ENCODE measurements at places on chromosomes 5 and 9.

DNA sequence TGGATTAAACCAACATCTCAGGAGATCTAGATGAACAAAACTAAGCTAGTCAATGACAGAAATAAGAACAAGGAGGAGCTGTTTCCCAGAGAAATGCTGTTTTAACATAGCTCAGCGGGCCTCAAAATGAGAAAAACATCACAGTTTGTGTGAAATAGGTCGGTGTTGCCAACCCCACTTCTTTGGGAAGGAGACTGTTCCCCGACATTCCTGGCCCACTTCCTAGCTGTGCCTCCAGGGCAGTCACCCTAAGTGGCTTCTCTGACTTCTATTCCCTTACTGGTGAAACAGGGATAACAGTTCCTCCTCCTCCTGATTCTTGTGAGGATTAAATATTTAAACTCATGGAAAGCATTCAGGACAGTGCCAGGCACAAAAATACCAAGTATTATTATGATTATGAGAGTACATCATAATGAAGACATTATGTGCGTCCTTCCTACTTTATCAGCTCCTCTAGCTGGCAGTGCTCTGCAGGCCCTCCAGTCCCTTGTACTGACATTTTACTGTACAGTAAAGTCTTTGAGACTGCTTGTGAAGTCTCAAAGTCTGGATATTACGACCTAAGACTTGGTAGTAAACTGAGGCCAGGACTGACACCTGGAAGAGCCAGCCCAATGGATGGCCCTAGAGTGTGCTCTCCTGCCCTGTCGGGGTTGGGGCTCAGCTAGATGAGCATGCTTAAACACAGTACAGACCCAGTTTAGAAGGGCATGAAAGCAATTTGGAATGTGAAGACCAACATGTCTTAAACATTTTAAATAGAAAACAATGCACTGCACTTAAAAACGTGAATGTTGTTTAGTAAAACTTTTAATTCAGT lies 7.3 kb downstream of the ISCA1 start:
- DNase-seq, result no peak

GRCh38 chr5:61969755-61970154 lies 336.3 kb upstream of the KIF2A start:
- DNase-seq, result no peak

DNA sequence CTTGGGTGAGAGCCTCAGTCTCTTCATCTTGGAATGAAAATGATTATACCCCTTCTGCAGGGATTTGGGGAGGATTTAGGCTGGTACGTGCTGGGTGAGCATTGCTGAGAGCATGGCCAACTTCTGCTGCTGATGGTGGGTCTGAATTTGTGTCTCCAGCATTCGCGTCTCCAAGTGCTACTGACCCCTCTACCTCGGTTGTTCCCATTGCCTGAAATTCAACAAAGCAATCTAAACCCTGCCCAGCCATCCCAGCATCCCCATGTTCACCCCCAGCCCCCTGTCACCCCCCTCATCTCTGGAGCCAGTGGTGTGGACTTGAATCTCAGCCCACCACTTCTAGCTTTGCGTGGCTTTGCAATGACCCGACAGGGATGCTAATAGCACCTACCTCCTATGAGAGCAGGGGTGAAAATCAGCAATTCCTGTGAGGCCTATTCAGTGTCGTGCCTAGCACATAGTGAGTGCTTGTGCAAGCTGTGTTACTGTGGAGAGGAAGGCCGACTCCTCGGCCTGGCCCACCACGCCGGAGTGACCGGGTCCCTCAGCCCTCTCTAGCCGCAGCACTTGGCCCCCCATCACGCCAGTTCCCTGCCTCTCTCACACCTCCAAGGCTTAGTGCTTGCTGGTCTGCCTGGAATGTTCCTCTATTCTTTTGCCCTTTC lies 43.4 kb upstream of the SH3PXD2B start:
- DNase-seq, result no peak

- DNase-seq, result no peak
Measured at GRCh38 chr5:139637438-139638089, 10.6 kb upstream of the CXXC5 start.

DNA sequence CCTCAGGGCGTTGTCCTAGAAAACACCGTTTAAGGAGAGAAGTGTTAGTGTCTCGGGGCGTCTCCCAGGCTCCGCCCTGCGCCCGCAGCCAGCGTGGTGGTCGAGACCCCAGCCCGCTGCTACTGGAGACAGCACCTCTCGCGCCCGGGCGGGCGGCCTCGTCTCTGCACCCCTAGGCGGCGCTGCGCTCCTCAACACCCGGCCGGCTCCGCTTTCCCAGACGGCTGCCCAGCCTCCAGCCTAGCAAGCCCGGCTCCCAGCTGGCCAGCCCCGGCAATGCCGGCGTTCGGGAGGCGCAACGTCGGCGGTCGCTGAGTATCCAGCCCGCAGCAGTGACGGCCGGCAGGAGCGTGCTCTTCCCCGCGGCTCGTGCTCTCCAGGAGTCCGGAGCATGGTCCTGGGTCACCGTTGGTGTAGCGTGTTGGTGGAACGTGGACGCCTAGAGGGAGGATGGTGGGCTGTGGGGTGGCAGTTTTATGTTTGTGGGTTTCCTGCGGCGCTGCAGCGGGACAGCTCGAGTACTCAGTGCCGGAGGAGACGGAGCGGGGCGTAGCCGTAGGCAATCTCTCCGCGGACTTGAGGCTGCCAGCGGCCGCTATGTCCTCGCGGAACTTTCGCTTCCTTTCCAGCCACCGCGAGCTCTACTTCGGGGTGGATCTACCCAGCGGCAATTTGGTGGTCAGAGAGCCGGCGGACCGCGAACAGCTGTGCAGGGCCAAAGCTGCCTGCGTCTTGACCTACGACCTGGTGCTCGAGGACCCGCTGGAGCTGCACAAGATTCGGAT lies 536 bp downstream of the PCDHAC1 start:
- DNase-seq, result no peak

DNA sequence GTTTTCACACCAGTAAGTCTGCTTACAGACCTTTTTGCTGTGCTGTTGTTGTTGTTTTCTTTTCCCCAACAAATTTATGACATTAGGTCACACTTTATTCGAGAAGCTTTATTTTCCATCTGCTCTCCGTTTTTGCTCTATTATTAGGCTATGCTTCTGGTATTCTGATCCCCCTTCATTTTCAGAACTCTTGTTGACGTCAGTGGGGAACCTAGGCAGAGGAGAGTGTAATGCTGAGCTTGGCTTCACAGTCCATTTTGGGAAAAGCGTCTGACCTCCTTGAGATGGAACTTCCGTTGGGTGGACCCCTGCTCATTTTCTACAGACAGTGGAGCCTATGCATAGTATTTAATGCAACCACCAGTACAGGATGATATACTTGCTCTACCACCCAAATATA lies 387.9 kb upstream of the MEF2C start:
- no peak for DNase-seq

GRCh38 chr5:2378976-2379375 lies 372.5 kb downstream of the IRX2 start:
- no peak for DNase-seq

GRCh38 chr9:9492506-9492905 lies 1120.3 kb downstream of the PTPRD start:
- no peak for DNase-seq

Data from cortex of kidney (tissue), 1 donor.